ENCODE measurements at places on chromosomes 3 and 15.
A peak's percentile ranks its signal among the peaks of the same experiment; 100 is the strongest.

DNA sequence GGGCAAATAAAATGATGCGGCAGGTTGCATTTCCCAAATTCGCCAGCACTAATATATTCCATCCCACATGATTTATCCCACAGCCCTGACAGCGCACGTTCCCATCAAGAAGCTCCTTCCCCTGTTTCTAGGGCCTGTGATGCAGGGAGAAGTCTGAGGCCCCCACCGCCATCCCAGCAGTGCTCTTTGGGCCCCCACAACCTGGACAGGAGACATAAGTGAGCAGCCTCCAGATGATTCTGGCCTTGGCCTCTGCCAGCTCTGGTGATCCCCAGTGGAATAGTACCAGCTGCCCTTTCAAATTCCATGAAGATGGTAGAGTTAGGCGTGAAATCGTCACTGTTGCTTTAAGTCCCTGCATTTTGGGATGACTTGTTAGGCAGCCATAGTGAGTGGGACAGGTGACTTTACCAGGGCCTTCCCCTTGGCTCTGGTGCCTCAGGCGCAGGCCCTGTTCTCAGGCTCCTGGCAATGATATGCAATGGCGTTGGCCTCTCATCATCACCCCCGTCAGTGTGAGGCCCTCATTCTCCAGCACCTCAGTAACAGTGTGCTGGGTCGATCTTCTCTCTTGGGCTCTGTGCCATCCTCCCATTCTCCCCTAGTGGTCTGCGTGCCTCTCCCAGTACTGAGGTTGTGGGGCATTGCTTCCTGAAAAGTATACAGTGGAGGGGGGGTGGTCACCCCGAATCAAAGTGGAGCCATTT is 263.7 kb downstream of the OCA2 start:
- no peak for DNase-seq

DNA sequence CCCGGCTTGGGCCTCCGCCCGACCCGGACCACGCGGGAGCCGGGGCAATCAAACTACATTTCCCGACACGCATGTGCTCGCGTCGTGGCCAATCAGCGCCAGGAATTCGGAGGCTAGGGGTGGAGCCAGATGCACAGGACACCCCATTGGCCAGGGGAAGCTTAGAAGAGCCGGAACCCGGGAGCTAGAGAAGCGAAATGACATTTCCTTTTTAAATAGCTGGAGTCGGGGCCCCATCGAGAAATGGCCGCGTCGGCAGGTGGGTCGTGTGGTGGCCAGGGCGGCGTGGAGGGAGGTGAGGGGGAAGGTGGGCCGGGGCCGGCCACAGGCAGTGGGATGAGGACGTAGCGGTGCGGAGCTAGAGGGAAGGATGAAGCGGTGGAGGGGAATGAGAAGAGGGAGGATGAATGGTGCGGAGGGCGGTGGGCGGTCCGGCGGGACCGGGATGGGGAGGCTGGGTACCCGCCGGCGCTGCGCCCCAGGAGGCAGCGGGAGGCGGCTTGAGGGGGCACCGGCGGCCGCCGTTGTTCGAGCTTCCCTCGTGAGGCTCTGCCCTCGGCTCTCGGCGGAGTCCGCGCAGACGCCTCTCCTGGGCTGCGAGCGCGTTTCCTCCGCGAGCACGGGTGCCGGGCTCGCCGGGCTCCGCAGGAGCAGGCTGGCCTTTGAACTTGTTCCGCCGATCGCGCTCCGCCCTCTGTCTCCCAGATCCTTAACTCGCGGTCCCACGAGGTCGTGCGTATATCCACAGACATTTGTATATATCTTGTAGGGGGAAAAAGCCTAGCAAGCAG is at the start of gene KBTBD8:
KBTBD8 (plus strand) TSS at position 195 of the 791 bp plus-strand sequence; CDS start at position 244, 49 bp downstream.
- DNase-seq = peak; percentile 98

GRCh38 chr3:133853063-133853924 is 42.4 kb downstream of the RAB6B start:
- DNase-seq = no peak

DNA sequence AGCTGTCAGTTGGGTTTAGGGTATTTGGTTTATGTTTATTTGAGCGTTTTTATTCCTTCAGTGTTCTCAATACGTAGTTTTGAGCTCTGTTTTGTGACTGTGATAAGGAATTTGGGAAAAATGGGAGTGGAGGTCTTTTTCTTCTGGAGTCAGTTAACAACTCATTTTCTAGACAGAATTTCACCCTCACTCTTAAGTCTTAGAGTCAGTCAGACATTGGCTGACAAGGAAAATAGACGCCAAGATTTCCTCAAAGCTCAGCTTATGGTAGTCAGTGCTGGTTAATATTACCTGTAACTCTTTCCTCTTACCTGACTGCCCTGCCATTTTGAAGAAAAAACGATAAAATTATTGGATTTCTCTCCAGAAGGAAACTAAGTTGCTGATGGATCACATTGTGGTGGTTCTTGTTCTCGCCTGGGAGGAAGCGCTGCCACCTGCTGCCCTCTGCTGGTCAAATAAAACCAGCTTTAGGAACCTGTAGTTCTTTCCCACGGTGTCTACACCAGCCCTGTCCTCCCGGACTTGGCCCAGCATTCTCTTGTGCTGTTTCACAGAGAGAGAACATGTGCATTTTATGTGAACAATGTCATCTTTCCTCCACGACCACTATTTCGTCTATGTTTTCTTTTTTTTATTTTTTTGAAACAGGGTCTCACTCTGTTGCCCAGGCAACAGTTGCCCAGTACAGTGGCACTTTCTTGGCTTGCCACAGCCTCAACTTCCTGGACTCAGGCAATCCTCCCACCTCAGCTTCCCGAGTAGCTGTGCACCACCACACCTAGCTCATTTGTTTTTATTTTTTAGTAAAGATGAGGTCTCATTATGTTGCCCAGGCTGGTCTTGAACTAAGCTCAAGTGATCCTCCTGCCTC is 41.4 kb upstream of the UMPS start:
- DNase-seq = peak; percentile 77

DNA sequence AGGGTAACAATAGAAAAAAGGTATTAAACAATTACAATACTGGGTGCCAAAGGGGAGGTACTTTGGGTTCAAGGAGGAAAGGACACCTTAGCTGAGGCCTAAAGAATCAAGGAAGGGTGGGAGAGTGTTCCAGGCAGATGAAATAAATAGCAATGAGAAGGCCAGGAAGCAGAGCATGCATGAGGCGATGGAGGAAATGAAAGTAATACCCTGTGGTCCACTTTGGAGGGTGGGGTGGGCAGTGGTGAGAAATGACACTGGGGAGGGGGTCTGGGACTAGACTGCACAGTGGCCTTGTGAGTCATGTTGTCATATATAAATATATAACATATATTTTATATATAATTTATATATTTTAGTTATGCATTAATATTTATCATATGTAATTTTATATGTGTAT is 55.9 kb downstream of the BHLHE40 start:
- DNase-seq = no peak

DNA sequence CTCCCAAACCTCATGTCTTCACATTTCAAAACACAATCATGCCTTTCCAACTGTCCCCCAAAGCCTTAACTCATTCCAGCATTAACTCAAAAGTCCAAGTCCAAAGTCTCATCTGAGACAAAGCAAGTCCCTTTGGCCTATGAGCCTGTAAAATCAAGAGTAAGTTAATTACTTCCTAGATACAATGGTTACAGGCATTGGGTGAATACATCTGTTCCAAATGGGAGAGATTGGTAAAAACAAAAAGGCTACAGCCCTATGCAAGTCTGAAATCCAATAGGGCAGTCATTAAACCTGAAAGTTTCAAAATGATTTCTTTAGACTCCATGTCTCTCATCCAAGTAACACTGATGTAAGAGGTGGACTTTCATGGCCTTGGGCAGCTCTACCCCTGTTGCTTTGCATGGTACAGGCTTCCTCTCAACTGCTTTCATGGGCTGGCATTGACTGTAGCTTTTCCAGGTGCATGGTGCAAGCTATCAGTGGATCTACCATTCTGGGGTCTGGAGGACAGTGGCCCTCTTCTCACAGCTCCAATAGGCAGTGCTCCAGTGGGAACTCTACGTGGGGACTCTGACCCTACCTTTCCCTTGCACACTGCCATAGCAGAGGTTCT is 55.0 kb upstream of the PLSCR4 start:
- no peak for DNase-seq

- peak; percentile 40 for DNase-seq
Observed at GRCh38 chr3:194688200-194688740, 2.6 kb downstream of the FAM43A start.

- DNase-seq = no peak
Observed at GRCh38 chr15:41882689-41883483, 11.0 kb downstream of the SPTBN5 start.

DNA sequence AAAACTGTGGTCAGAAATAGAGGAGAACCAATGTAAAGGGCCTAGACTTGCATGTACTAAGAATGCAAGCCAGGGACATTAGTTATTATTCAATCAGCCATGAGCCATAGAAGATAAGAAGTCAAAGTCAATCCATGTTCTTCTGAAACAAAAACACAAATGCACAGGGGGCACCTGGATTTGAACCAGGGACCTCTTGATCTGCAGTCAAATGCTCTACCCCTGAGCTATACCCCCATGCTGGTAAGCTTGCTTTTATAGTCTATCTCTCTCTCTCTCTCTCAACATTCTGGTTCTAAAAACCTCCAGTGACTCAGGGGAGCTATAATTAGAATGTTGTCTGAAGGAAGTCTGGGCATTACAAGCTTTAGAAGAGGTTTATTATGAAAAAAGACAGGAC is 85.6 kb upstream of the ACP3 start:
- DNase-seq = peak; percentile 38

DNA sequence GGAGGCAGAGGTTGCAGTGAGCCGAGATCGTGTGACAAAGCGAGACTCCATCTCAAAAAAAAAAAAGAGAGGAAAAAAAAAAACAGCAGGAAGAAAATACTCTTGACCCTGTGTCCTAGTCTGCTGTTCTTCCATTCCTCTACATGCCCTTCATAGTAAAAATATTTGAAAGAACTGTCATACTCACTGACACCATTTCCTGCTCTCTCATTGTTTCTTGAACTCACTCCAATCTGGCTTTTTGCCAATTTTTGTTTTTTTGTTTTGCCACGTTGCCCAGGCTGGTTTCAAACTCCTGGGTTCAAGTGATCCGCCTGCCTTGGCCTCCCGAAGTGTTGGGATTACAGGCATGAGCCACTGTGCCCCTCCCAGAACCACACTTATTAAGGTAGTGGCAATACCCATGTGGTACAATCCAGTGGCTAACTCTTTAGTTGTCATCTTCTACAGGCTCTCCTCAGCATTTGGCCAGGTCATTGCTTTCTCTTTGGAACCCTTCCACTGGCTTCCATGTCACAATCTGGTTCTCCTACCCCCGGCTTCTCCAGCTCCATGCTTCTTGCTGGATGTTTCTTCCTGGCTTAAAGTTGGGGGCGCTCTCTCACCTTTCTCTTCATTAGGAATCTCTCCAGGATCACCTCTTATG is 238.2 kb upstream of the C2CD4B start:
- peak; percentile 64 for DNase-seq

GRCh38 chr3:106457281-106458180 is 588.7 kb upstream of the CBLB start:
- no peak for DNase-seq

DNA sequence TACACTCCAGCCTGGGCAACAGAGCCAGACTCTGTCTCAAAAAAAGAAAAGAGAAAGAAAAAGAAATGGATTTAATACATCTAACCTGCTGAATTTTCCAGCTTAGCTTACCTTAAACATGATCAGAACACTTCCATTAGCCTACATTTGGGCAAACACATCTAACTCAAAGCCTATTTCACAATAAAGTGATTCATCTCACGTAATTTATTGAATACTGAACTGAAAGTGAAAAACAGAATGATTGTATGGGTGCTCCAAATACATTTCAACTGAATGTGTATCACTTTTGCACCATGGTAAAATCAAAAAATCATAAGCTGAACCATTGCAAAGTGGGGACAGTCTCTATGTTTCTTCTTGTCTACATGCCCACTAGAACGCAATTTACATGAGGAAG is 9.0 kb downstream of the PIK3R4 start:
- no peak for DNase-seq

DNA sequence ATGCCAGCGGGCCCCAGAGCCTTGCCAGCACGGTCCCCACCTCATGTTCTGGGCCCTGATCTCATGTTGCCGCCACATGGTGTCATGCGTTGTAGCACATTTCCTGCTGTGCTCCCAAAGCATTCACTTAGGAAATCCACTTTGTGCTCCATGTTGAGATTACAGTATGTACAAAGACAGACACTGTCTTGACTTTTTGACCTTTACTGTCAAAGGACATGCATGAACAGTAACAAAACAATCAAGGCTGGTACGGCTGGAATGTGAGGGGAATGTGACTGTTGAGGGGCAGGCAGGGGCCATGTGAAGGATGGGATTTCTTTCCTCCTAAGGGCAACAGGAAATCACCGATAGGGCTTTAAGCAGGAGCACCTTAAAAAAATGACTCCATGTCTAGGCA is 53.3 kb upstream of the RPL32 start:
- no peak for DNase-seq

- DNase-seq = no peak
Observed at GRCh38 chr15:81851757-81852156, 194.1 kb downstream of the MEX3B start.

- no peak for DNase-seq
Observed at GRCh38 chr3:73314151-73314951, 252.9 kb downstream of the EBLN2 start.

DNA sequence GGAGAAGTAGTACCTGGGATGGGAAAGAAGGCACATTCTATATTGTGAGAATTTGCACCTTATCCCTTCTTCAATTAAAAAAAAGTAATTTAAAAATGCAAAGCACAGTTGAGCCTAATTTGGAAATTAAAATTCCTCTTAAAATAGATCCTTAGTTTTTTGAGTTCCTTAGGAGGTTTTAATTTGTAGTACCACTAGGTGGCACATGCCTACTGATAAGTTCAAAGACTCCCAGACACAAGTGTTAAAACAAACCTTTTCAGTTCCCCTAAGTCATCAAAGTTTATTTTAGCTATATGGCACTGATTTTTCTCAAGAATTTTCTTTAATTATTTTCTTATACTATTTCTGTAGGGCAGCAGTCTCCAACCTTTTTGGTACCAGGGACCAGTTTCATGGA is 127.6 kb upstream of the AZI2 start:
- peak; percentile 51 for DNase-seq

DNA sequence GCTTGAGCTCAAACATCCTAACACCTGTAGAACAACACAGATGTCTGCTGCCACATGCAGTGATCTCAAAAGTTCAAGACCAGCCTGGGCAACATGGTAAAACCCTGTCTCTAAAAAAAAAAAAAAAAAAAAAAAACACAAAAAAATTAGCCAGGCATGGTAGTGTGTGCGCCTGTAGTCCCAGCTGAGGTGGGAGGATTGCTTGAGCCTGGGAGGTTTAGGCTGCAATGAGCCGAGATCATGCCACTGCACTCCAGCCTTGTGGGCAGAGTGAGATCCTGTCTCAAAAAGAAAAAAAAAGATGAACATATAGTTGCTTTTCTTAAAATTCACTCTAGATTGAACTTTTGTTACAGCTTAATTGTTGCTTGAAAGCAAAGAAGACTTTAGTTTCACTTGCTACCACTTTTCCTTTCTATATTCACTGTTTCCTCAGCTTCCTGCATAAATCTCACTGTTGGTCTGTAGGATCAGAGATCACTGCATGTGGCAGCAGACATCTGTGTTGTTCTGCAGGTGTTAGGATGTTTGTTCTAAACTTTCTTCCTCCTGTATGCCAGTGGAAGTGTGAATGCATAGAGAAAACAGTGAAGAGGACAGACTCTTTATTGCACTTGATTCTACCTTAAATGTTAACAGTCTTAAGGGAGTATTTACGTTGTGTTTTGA is 12.6 kb downstream of the RAB11A start:
- DNase-seq = no peak

- DNase-seq = no peak
Observed at GRCh38 chr3:45874677-45875346, 11.5 kb upstream of the CCR9 start.

GRCh38 chr15:57541271-57541670 is 50.4 kb upstream of the MYZAP start:
- no peak for DNase-seq

GRCh38 chr15:89657686-89658200 is 2.5 kb upstream of the KIF7 start:
- DNase-seq = no peak
